Thoracic aorta (tissue), 2 donors: ENCODE measurements at places on chromosomes 7 and 10.

- H3K27me3 ChIP-seq, result no peaks in the 10 kb centered on the region
- H3K27ac ChIP-seq, result no peak overlapping the region
- H3K36me3 ChIP-seq, result no peaks in the 10 kb centered on the region
- DNase-seq, result no peak
- no peaks in the 10 kb centered on the region for H3K4me1 ChIP-seq
These were observed 509.5 kb upstream of the CELF2 start for GRCh38 chr10:10508211-10508610.

GRCh38 chr7:34849986-34850385, 187.3 kb downstream of the DPY19L1 start:
- H3K4me3 ChIP-seq, result no peak overlapping the region
- no peaks in the 10 kb centered on the region for H3K36me3 ChIP-seq
- no peaks in the 10 kb centered on the region for H3K4me1 ChIP-seq
- H3K27me3 ChIP-seq, result no peaks in the 10 kb centered on the region
- no peak for DNase-seq

DNA sequence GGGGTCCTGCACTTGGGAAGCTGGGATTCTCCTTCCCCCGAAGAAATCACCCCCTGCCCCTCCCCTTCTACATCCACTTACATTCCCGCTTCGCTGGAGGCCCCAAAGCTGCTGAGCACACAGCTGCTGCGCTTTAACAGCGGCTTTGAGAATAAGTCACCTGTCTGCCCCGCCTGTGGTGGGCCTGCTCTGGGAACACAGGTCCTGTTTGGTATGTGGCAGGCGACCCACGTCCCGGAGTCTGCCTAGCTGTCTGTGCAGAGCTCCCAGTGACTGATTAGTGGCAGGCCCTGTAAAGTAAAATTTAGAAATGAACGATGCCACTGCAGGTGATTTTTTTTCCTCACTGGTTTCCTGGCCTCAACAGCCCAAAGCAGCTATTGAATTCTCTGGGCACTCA, 47.0 kb downstream of the CDH23 start:
- DNase-seq, result no peak
- H3K4me3 ChIP-seq, result no peak overlapping the region
- no peak overlapping the region for H3K27ac ChIP-seq
- H3K36me3 ChIP-seq, result no peaks in the 10 kb centered on the region
- H3K4me1 ChIP-seq, result no peaks in the 10 kb centered on the region

- no peak overlapping the region for H3K27ac ChIP-seq
- H3K36me3 ChIP-seq, result no peaks in the 10 kb centered on the region
- H3K27me3 ChIP-seq, result peaks cover 20% of the 10 kb centered on the region
- DNase-seq, result no peak
- H3K4me1 ChIP-seq, result no peaks in the 10 kb centered on the region
These were observed 62.4 kb upstream of the PAX2 start for GRCh38 chr10:100683004-100683403.

DNA sequence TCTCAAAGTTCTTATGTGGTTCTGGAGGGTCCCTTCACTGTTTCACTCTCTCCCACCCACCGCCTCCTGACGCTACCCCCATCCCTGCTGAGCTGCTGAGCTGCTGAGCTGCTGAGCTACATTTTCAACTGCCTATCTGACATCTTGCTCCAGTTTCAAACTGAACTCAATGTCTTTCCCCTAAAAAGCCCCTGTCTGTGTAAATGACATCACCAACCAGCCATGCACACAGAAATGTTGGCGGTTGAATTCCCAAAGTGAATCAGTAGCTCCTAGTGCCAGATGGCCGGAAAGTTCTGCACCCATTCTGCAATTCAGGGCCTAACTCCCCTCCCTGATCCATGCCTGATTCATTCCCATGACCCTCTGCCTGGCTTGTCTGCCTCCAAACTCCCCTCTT, 71.2 kb downstream of the WNT2 start:
- DNase-seq, result no peak
- no peak overlapping the region for H3K4me3 ChIP-seq
- no peaks in the 10 kb centered on the region for H3K36me3 ChIP-seq

GRCh38 chr10:6089334-6090219, 743 bp downstream of the RBM17 start:
- no peak for DNase-seq
- no peaks in the 10 kb centered on the region for H3K36me3 ChIP-seq
- peak overlapping the region; percentile 85 for H3K4me3 ChIP-seq
- H3K4me1 ChIP-seq, result peaks cover 15% of the 10 kb centered on the region

- peaks cover under 1% of the 10 kb centered on the region for H3K36me3 ChIP-seq
- H3K27me3 ChIP-seq, result no peaks in the 10 kb centered on the region
- H3K27ac ChIP-seq, result peak overlapping the region; percentile 89
- H3K4me1 ChIP-seq, result peaks cover 60% of the 10 kb centered on the region
- peak overlapping the region; percentile 55 for H3K4me3 ChIP-seq
- DNase-seq, result peak; percentile 78
These were observed 46.1 kb downstream of the ZCCHC24 start for GRCh38 chr10:79399223-79399831.

DNA sequence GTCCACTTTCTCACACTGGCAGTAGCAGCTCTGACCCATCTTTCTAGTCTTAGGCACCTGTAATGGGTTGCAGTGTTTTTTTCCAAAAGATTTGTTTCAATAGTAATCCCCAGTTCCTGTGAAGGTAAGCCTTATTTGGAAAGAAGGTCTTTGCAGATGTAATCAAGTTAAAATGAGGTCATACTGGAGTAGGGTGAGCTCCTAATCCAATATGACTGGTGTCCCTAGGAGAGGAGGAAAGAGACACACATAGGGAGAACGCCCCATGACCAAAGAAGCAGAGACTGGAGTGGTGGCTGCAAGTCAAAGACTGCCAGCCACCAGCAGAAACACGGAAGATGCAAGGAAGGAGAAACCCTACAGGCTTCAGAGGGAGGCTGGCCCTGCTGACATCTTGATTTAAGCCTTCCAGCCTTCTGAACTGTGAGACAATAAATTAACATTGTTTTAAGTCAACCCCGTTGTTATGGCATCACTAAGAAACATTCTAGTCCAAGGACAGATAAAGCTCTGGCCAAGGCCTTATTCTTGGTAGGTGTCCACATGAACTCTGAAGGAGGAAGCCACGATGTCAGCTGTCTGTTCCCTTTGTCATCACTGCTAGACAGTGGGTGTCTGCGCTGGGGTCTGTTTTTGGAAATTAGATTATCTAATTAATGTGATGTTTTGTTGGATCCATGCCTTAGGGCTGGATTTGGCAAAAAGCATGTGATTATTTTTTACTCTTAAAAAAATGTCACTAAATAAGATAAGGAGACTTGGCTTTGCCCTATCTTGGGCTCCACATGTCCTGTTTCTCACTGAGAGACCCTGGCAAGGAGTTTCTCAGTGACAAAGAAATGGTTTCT, 214.9 kb downstream of the KCNMA1 start:
- DNase-seq, result no peak
- H3K27ac ChIP-seq, result peak overlapping the region; percentile 98
- no peak overlapping the region for H3K4me3 ChIP-seq
- H3K4me1 ChIP-seq, result peaks cover 37% of the 10 kb centered on the region
- no peaks in the 10 kb centered on the region for H3K36me3 ChIP-seq

DNA sequence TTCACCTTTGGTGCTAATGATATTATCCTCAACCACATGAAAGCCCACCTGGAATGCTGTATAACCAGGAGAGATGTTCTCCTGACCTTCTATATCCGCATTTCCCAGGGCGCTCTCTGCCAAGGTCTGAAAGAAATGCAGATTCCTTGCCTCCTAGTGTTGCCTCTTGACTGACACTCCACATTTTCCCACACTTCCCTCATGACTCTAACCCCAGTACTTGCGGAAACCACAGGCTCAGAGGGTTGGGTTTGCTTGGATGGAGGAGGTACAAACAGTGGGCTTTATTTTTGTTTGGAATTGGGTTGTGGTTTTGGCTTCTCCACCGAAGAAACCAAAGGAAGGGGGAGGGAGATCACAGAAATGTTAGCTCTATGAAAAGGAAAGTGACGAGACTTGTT, 222.9 kb upstream of the CELF2 start:
- H3K27ac ChIP-seq, result no peak overlapping the region
- no peaks in the 10 kb centered on the region for H3K36me3 ChIP-seq
- no peak for DNase-seq
- H3K4me3 ChIP-seq, result no peak overlapping the region
- peaks cover 14% of the 10 kb centered on the region for H3K4me1 ChIP-seq

GRCh38 chr7:23211589-23211988, 29.7 kb downstream of the NUP42 start:
- H3K4me3 ChIP-seq, result no peak overlapping the region
- no peak overlapping the region for H3K27ac ChIP-seq
- no peaks in the 10 kb centered on the region for H3K27me3 ChIP-seq
- H3K36me3 ChIP-seq, result no peaks in the 10 kb centered on the region
- DNase-seq, result no peak
- no peaks in the 10 kb centered on the region for H3K4me1 ChIP-seq

- no peaks in the 10 kb centered on the region for H3K36me3 ChIP-seq
- no peaks in the 10 kb centered on the region for H3K27me3 ChIP-seq
- DNase-seq, result no peak
- no peak overlapping the region for H3K4me3 ChIP-seq
- H3K4me1 ChIP-seq, result peaks cover 8% of the 10 kb centered on the region
- no peak overlapping the region for H3K27ac ChIP-seq
These were observed 29.3 kb upstream of the ITGB8 start for GRCh38 chr7:20301311-20301939.
